ENCODE measurements at places on chromosomes 1 and 21.

DNA sequence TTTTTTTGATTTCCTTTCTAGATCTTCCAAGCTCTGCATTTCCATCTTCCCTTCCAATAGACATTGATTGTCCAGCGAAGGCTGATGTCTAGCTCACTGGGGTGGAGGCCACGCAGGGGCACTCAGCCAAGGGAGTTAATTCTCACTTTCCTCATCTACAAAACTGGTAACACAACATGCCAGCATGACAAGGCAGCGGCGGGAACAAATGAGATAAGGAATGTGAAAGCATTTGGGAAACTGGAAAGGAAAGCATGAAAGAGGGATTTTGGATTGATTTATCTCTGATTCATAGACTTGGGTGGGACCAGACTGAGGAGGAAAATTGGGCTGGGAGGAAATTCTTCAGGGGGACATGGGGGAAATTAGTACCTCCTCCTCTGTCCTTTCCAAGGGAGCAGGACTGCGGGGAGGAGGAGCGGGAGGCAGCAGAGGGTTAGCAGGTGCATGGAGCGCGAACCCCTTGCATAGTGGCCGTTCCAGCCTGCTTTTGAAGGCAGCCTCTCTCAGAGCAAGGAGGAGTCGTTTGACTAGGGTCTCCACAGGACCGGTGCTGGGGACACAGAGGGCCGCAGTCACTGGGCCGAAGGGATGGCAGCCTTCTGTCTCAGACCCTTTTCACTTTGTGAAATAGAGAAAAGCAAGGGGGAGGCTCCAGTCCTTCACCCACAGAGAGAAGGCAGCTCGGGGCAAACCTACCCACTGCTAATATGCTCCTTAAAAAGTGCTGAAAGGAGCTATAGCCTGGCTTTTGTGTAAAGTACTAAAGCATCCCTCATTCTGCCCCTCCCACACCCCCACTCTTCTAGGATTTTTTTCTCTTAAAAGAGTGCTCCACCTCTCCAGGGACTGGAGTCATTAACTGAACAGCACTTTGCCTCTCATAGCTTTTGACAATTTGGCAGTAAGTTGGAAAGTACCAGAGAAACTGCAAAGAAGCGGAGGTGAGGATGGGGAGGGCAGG is 89.2 kb downstream of the PLXNA2 start:
- DNase-seq: peak; percentile 35

DNA sequence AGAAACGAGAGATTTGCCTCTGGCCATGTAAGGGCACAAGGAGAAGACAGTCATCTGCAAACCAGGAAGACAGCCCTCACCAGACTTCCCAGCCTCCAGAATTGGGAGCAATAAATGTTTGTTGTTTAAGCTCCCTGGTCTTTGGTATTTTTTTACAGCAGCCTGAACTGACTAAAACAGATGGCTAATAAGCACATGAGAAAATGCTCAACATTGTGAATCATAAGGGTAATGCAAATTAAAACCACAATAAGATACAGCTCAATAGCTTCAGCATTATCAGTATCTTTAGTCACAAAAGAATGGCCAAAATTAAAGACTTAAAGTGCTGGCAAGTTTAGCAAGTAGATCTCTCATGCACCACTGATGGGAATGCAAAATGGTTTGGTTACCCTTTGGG is 11.7 kb downstream of the UBE2G2 start:
- DNase-seq: peak; percentile 19

GRCh38 chr1:17342014-17342441 is 30.0 kb upstream of the PADI6 start:
- no peak for DNase-seq

DNA sequence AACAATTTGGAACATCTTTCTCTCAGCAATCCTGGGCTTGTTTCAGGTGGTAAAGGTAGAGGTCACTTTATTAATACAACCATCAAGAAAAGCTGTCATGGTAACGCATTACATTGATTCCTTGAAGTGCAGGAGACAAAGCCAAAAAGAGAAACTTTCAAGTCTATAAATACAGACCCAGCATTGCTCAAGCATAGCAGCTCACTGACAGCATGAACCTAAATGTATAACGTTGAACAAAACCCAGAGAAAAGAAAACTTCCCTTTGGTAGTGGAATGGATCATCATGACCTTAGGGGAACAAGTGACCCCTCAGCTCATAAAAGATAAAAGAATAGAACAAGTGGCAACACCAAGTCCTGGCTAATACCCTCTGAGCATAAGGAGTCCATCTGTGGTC is 332.2 kb downstream of the NTNG1 start:
- no peak for DNase-seq

DNA sequence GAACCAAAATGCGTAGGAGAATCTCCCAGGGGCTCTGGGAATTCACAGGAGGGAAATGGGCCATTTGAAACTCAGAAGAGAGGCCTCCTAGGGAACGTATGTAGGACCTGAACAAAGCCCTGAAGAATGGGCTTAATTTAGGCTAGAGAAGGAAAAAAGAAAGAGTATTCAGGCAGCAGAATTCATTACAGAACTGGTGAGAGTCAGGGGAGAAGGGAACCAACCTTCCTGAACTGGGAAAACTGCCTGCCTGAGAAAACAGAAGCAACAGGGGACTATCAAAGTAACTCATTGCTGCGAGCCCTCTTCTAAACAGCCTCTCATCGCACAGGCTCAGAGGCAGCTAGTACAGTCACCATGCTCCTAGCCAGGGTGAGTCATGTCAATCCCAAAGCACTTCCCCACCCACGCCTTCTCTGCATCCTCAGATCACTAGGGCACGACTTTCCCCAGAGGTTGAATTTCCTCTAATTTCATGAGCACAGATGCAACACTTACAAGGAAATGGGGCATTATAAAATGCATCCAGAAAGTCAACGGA is 98.1 kb downstream of the ADSS2 start:
- peak; percentile 94 for DNase-seq

- DNase-seq: no peak
These were observed 12.6 kb downstream of the SH2D2A start for GRCh38 chr1:156804026-156804425.

DNA sequence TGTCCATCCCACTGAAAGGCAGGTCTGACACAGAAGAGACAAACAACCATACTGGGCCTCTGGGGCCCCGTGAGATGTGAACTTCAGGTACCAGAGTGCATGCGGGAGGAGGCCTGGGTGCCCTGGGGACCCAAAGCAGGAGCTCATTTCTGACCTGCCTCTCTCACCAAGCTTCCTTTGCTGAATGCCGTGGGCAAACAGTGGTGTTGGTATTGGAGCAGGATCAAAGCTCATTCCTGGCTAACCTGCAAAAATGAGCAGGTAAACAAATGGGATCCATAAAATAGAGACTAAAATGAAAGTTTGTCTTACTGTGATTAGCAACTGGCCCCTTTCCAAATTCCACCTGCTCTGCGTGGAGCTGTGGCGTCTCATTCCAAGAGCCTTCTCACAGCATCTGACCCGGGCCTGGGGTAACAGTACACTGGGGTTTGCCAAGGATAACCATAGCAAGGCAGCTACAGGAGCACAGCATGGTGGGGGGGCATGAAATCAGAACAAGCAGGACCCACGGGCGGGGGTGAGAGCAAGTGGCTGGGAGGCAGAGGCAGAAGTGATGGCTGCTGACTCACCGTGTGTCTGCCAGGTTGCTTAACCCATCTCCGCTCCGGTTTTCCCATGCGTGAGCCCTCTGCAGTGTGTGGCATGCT is 103.6 kb downstream of the KIF26B start:
- no peak for DNase-seq

- peak; percentile 24 for DNase-seq
These were observed 90.8 kb downstream of the ZP4 start for GRCh38 chr1:237799762-237800474.
